ENCODE measurements at places on chromosomes 5 and 9.

GRCh38 chr9:91758491-91758981 lies 191.5 kb downstream of the ROR2 start:
- no peak for DNase-seq

DNA sequence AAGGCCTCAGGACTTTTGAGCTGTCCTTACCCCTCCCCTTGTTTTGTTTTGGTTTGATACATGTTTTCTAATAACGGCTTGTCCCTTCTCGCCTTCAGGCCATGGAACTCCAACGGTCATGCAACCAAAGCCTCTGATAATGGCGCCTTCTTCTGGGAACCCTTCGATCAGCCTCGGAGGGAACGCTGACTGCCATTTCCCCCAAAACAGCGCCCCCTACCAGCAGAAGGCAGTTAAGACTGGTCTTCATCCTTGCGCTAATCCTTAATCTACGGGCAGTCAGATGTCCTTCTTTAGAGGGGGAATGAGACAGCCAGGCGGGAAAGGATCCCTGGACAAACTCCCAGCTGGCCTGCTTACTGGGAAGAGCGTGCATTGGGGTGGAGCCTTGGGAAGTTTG lies 276.6 kb downstream of the ICE1 start:
- DNase-seq, result no peak

DNA sequence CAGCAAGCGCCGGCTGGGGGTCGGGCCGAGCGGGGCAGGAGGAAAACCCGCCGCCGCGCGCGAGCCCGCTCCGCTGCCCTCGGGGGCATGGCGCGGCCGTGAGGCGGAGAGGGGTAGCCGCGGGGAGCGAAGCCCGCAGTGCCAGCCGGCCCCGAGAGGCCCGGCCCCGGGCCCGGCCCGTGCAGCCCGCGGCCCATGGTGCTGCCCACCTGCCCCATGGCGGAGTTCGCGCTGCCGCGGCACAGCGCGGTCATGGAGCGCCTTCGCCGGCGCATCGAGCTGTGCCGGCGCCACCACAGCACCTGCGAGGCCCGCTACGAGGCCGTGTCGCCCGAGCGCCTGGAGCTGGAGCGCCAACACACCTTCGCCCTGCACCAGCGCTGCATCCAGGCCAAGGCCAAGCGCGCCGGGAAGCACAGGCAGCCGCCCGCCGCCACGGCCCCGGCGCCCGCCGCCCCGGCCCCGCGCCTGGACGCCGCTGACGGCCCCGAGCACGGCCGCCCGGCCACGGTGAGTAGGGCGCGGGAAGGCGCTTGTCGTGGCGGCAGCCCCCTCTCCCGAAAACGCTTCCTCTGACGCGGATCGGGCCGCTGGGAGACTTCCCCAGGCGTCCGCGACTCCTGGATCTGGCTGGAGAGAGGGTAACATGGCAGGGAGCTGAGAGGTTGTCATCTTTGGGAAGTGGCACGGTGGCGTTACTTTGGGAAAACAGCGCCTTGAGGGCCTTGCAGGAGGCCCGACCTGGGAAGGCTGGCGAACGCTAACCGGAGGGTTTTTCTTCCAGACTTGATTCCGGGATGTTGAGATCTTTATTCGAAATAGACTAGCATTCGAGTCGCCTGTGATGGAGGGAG lies 523 bp downstream of the MAML1 start:
- no peak for DNase-seq

- DNase-seq, result no peak
Observed at GRCh38 chr5:14286574-14287421, 143.7 kb downstream of the TRIO start.

DNA sequence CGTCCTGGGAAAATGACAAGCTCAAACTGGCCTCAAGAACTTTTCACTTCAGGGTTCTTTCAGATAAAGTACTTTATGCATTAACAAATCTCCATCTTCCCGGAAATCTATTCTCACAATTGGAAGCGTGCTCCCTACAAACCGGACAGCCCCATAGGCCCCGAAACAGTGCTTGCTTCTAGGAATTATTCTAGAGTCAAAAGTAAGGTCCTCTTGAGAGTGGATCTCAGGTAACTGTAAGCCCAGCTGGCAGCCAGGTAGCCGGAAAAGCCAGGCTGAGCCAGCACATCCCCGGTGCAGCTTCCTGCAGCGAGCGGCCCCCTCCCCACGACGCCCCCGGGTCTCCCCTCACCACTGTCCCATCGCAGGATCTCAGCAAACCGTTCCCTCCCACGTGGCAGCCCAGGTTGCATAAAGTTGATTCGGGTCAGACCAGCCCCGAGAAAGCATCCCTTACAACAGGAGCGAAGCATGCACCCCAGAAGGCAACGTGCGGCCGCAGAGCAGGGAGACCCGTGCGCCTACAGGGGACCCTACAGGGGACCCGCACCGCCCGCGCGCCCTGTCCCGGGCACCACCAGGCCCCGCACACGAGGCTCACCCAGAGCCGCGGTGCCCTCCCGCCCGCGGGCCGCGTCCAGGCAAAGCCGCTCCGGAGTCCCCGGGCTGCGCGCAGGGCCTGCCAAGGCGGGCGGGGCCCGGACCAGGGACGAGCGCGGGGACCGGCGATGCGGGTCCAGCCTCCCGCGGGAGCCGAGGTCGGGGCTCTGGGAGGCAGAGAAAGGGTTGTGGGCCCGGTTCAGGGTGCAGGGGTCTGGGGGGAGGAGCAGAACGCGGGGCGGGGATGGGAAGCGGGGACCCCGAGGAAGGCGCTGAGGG lies 920 bp downstream of the LPCAT1 start:
- no peak for DNase-seq

DNA sequence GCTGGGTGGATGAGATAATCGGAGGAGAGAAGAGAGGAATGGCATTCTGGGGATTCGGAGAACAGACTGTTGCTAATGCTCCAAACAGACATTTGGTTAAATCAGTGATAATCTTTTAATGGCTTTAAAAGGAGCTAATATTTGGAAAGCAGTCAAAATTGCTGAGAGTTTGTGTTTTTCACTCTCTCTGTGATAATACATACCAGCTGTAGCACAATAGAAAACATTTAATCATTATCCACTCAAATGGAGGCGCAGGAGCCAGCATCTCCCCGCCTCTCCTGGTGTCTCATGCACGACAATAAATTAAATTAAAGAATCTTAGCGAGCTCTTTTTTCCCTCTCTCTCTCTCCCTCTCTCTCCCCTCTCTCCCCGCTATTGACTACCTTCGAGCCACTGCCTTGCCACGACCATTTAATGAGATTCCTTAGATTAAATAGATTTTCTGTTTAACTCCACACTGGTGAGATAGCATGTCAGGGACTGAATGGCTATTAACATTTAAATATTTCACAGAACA lies 268.6 kb upstream of the MVB12B start:
- DNase-seq, result no peak

GRCh38 chr5:71703941-71704340 lies 15.1 kb upstream of the CARTPT start:
- DNase-seq, result no peak

DNA sequence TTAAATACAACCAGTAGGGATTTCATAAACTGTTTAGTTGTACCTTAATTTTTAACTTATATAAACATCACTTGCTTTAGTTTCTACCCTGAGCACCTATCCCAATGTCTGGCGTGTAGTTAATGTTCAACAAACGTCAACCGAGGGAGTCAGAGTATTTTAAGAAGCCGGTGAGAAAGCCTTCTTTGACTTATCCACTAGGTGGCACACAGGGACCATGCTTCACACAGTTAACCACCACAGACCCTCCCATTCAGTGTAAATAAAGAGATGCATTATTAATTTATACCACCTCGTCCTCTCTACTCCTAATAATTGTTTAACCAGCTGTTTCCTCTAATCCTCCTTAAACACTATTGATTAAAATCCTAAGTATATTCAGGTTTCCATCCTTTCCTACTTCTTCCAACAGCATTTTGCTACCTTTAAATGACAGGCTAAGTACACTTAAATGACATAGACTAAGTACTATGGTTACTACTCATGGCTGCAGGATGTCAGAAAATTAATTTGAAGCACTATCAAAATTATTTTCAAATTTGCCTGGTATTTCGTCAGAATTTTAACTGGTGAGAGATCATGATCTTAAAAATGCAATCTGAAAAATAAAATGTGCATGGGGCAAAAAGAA lies 2.3 kb downstream of the HAPLN1 start:
- no peak for DNase-seq

DNA sequence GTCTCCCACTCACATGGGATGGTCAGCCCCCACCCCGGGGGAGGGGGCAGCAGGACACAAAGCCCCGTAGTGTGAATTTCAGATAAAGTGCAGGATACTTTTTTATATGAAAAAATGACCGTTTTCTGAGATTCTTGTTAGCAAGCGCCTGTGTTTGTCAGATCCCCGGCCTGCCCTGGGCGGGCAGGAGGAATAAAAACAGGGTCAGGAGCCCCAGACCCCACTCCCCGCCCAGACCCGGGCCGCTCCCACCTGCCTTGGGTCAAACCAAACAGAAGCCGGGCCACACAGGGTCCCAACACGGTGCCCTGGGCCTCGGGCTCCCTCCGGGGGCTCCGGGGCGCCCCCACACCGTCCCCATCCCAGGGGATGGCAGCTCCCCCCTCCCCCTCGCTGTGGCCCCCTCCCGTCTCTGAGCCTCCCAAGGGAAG lies 13.5 kb upstream of the NRARP start:
- DNase-seq, result no peak

DNA sequence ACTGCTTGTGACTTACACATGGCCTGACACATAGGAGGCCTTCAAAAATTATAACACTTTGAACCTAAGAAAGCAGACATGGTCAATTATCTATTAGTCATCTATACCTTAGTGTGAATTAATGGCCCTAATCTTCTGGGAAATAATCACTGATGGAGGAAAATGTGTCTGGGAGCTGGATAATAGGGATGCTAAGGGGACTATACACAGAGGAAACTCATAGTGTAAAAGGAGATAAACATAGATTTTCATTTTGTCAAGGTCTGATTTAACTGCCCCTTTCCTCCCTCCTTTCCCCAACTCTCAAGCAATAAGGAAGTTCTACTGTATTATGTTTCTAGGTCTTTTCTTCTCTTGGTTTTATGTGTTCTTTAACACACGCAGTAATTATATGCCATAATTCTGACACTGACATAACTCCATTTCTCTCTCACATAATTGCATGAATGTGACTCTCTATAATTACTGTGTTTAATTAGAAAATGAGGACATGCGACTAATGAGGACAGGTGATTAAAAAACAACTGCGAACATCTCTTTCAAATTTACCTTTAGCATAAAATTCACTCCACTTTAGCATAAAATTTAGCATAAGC lies 18.7 kb upstream of the PRELID2 start:
- DNase-seq, result no peak

GRCh38 chr9:70076678-70077077 lies 33.0 kb downstream of the MAMDC2 start:
- DNase-seq, result no peak

- no peak for DNase-seq
Observed at GRCh38 chr5:149044453-149045088, 18.3 kb downstream of the SH3TC2 start.

DNA sequence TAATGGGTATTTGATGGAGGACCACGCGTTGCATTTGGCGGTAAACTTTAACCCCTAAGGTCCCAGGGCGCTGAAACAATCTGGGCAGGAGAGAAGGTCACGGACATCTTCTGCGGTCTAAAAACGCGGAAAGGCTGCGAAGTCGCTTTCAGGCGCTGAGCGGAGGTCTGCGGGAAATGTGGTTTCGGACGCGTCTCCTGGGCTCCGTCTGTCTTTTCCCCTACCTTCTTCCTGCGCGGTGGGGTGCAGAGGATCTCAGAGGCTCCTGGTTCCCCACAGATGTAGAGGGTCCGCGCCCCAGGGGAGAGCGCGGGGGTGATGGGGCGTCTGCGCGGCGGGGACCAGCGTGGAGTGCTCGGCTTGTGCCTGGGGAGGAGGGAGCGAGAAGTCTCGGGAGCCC lies 58.4 kb downstream of the ZNF510 start:
- no peak for DNase-seq

GRCh38 chr9:91332546-91333231 lies 29.0 kb downstream of the AUH start:
- no peak for DNase-seq

DNA sequence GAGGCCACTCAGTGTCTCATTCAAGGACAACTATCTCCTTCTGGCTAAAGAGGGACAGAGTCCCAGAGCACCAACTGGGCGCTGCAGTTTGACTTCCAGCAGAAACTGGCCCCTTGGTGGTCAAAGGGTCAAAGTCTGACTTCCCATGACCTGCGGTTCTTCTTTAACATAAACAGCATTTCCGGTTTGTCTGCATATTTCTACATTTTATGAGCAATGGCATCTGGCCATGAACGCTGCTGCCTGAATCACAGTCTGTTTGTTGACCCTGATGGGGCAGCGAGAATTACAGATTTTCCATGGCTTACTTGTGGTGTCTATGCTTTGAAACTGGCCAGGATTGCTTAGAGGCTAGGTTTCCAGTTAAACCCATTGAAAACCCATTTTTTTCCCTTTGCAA lies 1.3 kb downstream of the TNFSF15 start:
- no peak for DNase-seq

GRCh38 chr5:15834596-15835245 lies 334.7 kb downstream of the FBXL7 start:
- no peak for DNase-seq

GRCh38 chr5:144421411-144421810 lies 250.7 kb downstream of the KCTD16 start:
- DNase-seq, result no peak

GRCh38 chr5:82057051-82057450 lies 85.2 kb downstream of the ATG10 start:
- no peak for DNase-seq

DNA sequence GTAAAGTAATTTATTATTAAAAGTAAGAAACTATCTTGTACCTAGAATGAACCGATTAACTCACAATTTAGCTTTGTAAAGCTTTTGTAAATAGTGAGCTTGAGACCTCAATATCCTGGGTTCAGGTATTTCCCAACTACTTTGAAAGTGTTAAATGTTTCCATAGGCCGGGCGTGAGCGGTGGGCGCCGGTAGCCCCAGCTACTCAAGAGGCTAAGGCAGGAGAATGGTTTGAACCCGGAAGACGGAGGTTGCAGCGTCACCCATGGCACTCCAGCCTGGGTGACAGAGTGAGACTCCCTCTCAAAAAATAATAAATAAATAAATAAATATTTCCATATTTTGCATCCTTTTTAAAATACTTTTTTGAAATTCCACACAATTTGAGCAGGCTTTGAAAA lies 1.5 kb upstream of the ANKH start:
- DNase-seq, result no peak

DNA sequence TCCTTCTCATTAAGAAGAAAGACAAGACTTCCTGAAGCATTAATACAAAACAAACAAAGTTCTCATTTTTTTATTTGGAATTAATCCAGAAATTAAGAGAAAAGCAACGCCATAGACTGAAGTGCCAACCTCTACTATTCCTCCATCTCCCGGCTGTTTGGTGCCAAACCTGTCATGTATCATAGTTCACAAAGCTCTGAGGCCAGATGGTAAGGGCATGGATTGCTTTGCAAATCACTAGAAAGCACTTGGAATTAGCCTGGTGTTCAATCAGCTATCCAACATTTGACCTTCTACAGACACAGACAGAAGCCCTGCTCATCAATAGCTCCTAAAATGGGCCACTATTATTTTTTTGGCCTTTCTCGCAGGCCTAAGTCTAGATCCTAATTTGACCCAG lies 33.8 kb downstream of the HTR1A start:
- DNase-seq, result no peak
